Stimulated activated naive CD4-positive, alpha-beta T cell treated with Interleukin-2 at 50 U/mL for 16 hours (primary cell): ENCODE measurements at places on chromosomes 6 and 20.
A peak's percentile ranks its signal among the peaks of the same experiment; 100 is the strongest.

- no peak for DNase-seq
Observed at GRCh38 chr6:16002332-16003196, 126.3 kb upstream of the MYLIP start.

- DNase-seq, result peak; percentile 84
Observed at GRCh38 chr6:149963462-149964307, at the start of gene ULBP1. TSS of gene ULBP1 (plus strand) at chr6:149963943. CDS start at chr6:149964050, 107 bp downstream.

- no peak for DNase-seq
Observed at GRCh38 chr20:8116067-8116811, 15.8 kb upstream of the PLCB1 start.

GRCh38 chr20:37492945-37493344 is 28.1 kb upstream of the NNAT start:
- DNase-seq, result no peak

DNA sequence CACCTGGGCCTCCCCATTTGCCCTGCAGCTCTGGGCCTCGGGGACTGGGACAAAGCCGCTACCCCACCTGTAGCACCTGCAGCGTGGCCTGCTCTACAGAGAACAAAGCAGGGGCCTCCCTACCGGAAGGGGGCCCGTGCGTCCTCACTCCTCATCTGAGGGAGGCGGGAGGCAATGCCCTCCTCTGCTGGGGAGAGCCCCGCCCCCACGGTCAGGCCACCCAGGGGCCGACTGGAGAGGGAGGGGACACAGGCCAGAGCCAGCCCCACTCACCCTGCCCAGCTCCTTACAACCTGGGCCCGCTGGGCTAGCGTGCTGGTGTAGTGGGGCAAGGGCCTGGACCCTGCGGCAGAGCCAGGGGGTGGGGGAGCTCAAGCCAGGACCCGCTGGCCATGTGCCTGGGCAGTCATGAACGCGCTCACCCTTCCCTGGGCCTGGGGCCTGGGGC is 8.0 kb downstream of the LAMA5 start:
- no peak for DNase-seq

DNA sequence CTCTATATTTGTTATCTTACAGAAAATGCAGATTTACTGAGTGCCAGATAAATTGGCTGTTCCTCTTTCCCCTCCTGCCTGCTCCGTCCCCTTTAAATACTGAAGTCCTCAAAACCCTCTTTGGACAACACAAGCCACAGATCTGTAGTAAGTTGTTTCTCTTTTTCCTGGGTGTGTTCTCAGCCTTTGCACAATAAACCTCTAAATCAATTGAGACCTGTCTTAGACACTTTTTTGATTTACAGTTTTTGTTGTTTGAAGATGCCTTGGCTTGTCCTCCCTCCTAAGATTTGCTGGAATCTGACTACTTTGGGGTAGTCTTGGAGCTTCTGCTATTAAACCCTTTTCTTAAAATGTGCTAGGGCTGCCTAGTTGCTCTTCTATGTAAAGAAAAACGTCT is 60.9 kb upstream of the EIF2S2 start:
- DNase-seq, result no peak

- DNase-seq, result no peak
Observed at GRCh38 chr6:169940481-169941271, 189.3 kb downstream of the ERMARD start.

- DNase-seq, result no peak
Observed at GRCh38 chr6:139765825-139766285, 391.4 kb upstream of the CITED2 start.

- no peak for DNase-seq
Observed at GRCh38 chr20:36272547-36273220, 33.5 kb upstream of the DLGAP4 start.
